ENCODE measurements at places on chromosomes 1 and 21.

DNA sequence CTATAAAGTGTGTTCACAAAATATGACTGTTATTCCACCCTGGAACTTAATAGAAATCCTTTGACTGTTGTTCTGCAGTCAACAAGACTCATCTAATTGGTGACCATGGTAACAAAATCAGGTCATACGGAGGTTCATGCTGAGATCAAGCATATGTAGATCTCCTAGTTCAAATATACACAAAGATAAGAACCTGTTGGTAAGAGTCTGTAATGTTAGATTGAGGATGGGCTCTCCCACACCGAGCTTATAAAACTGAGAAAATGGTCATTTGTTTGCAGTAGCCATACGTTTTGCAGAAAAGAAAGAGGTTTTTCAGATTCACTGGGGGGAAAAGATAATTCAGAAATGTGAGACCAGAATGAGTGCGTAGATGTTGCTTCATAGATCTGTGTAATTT is 468.1 kb downstream of the RPS6KC1 start:
- no peaks in the 10 kb centered on the region for H3K4me1 ChIP-seq
- H3K4me3 ChIP-seq = no peak overlapping the region
- no peak overlapping the region for H3K27ac ChIP-seq
- DNase-seq = no peak
- H3K36me3 ChIP-seq = no peaks in the 10 kb centered on the region
- H3K27me3 ChIP-seq = no peaks in the 10 kb centered on the region

DNA sequence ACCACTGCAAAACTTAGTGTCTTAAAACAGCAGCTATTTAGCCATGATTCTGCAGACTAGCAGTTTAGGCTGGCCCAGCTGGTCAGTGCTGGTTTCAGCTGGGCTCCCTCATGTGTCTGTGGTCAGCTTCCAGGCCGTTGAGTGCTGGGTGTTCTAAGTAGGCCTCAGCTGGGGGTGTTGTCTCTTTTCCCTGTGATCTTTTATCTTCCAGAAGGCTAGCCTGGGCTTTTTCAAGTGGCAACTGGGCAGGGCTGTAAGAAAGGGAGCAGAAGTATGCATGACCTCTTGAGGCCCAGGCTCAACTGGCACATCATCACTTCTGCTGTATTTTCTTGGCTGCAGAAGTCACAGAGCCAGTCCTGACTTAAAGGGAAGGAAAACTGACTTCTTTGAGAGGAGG is 136.1 kb downstream of the KIF26B start:
- no peak overlapping the region for H3K4me3 ChIP-seq
- H3K27ac ChIP-seq = no peak overlapping the region
- no peaks in the 10 kb centered on the region for H3K36me3 ChIP-seq

- no peaks in the 10 kb centered on the region for H3K27me3 ChIP-seq
- no peaks in the 10 kb centered on the region for H3K36me3 ChIP-seq
- H3K4me3 ChIP-seq = peak overlapping the region; percentile 1
- H3K4me1 ChIP-seq = peaks cover 96% of the 10 kb centered on the region
- H3K27ac ChIP-seq = peak overlapping the region; percentile 97
- DNase-seq = peak; percentile 88
Measured at GRCh38 chr1:225817611-225818061, 7.7 kb downstream of the EPHX1 start.

DNA sequence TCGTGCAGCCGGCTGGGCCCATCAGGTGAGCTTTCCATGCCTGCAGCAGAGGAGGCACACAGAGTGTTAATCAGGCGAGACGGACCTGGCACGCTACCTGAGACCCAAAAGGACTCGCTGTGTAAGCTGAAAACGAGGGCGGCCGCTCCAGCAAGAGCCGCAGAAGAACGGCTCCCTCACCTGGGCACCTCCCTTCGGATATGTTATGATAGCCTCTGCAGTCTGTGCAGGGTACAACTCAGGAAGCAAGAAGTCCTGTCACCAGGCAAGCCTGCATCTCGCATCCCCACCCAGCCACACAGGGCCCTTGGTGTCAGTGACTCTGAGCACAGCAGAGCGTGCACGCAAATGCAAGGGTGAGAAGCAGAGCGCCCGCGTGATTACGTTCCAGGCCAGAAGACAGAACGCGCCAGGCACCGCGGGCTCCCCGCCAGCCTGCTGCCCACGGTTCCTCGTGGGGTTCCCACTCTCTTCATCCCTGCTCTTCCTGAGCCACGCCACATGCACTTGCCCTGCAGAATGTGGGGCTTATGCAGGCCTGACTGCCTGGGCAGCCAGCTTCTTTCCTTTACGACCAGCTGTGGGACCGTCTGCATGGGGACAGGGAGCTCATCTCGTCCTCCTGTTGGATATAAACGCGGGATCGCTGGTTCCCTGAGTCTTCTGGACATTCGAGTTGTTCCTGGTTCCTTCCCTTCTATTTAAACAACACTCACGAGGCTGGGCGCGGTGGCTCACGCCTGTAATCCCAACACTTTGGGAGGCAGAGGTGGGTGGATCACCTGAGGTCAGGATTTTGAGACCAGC is 20.2 kb upstream of the LRRC47 start:
- no peak overlapping the region for H3K27ac ChIP-seq
- H3K27me3 ChIP-seq = no peaks in the 10 kb centered on the region
- no peaks in the 10 kb centered on the region for H3K4me1 ChIP-seq
- no peak overlapping the region for H3K4me3 ChIP-seq
- H3K36me3 ChIP-seq = peaks cover 6% of the 10 kb centered on the region
- no peak for DNase-seq

DNA sequence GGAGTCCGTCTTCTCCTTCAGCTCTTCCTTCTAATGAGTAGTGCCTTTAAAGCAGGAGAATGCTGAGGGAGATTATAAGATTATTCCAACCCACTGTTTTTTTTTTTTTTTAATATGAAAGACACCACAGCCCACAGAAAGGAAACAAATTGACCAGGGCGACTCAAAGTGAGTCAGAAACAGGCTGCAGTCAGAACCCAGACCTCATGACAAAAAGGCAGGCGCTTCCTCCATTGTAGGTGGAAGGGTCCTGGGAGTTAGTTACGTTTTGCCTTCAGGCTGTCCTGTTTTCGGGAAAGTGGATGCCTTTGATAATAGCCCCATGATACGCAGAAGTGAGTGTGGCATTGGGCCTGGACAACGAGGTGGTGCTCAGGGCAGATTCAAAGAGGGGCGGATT is 21.0 kb downstream of the PLXNA2 start:
- no peak for DNase-seq
- H3K36me3 ChIP-seq = no peaks in the 10 kb centered on the region
- peaks cover 73% of the 10 kb centered on the region for H3K4me1 ChIP-seq
- H3K27me3 ChIP-seq = no peaks in the 10 kb centered on the region

GRCh38 chr21:36166705-36167104 is 10.1 kb downstream of the DOP1B start:
- no peaks in the 10 kb centered on the region for H3K27me3 ChIP-seq
- no peak overlapping the region for H3K4me3 ChIP-seq
- H3K27ac ChIP-seq = no peak overlapping the region
- H3K36me3 ChIP-seq = no peaks in the 10 kb centered on the region

GRCh38 chr1:40300249-40300567 is 16.9 kb downstream of the COL9A2 start:
- no peaks in the 10 kb centered on the region for H3K4me1 ChIP-seq
- DNase-seq = no peak
- H3K27me3 ChIP-seq = no peaks in the 10 kb centered on the region
- H3K4me3 ChIP-seq = no peak overlapping the region

- H3K4me3 ChIP-seq = no peak overlapping the region
- no peaks in the 10 kb centered on the region for H3K36me3 ChIP-seq
- no peaks in the 10 kb centered on the region for H3K4me1 ChIP-seq
- H3K27me3 ChIP-seq = no peaks in the 10 kb centered on the region
- H3K27ac ChIP-seq = no peak overlapping the region
Measured at GRCh38 chr1:87766737-87767136, 438.1 kb downstream of the LMO4 start.

DNA sequence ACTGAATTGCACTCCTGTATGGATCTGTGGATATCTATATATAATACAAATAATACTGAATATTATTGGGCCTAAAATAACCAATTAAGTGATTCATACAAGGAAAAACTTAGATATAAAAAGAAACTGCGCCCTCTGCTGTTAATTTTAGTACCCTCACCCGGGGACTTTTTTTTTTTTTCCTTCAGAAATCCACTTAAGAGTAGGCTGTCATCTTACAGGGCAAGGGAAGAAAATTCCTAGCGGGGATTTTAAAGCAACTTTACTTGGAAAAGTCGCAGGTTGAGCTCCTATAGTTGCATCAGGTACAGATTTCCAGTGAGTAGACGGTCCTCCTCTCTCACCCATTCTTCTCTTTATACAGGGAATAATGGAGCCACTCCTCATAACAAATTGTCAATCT is 1.3 kb downstream of the NTNG1 start:
- DNase-seq = no peak
- H3K27ac ChIP-seq = no peak overlapping the region
- peak overlapping the region; percentile 55 for H3K4me3 ChIP-seq
- H3K36me3 ChIP-seq = no peaks in the 10 kb centered on the region

GRCh38 chr1:1373815-1374588 is 1.0 kb downstream of the AURKAIP1 start:
- H3K27me3 ChIP-seq = no peaks in the 10 kb centered on the region
- no peak for DNase-seq
- H3K27ac ChIP-seq = peak overlapping the region; percentile 92
- peaks cover 28% of the 10 kb centered on the region for H3K4me1 ChIP-seq
- peaks cover 11% of the 10 kb centered on the region for H3K36me3 ChIP-seq

DNA sequence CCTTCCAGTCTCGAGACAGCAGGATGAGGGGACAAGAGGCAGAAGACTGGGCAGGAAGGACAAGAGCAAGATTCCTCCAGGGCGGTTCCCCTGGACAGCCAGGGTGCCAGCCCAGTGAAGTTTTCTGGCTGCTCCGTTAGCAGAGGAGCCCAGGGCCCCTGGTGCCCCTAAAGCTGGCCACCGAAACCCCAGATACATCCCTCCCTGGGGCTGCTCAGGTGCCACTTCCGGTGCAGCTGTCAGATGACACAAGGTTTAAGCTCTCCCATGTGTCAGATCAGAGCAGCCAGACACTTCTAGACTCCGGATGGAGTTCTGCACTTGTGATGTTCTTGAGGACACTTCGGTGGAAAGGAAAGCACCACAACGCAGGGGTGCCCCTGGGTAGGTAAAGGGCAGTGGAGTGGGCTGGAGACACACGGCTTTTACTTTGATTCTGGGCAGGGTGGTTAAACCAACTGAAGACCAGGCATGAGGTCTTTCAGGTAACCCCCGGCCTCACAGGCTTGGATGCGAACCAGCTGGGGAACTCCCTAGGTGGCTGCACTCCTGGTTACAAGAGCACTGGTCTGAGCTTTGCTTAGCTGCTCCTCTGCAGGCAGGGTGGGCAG is 85.7 kb downstream of the ITPKB start:
- H3K4me3 ChIP-seq = no peak overlapping the region
- no peak overlapping the region for H3K27ac ChIP-seq
- H3K4me1 ChIP-seq = peaks cover 50% of the 10 kb centered on the region
- no peak for DNase-seq

- H3K4me3 ChIP-seq = no peak overlapping the region
- no peak for DNase-seq
- no peaks in the 10 kb centered on the region for H3K36me3 ChIP-seq
- H3K27ac ChIP-seq = peak overlapping the region; percentile 14
Measured at GRCh38 chr1:184330875-184331274, 56.0 kb upstream of the C1orf21 start.

- no peaks in the 10 kb centered on the region for H3K27me3 ChIP-seq
- no peaks in the 10 kb centered on the region for H3K36me3 ChIP-seq
- no peak overlapping the region for H3K27ac ChIP-seq
Measured at GRCh38 chr1:185568155-185569123, 165.8 kb upstream of the HMCN1 start.

DNA sequence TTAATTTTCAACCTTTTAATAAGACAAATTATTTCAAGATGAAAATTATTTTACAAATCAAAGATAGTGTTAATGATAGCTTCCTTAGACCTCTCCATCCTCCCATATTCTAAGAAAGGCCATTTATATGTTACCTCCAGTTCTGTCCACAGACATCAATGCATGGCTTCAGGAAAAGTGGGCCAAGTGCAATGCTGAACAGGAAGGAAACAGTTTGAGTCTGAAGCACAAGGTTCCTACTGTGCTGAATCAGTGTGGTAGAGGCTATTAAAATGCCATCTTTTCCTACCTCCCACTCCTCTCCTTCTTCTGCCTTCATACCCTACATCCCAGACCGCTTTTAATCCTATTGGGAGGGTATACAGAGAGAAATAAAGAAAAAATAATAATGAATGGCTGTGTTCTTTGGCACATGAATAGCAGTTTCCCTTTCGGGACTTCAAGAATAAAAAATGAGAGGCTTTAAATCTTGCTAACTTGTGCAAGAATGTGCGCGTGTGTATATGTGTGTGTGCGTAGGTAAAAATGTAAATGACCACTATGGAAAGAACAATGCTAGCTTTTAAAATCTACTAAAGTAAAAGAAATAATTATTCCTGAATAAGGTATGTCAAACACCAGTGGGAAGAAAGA is 62.6 kb upstream of the C1orf105 start:
- H3K36me3 ChIP-seq = no peaks in the 10 kb centered on the region
- peaks cover 14% of the 10 kb centered on the region for H3K4me1 ChIP-seq
- no peak overlapping the region for H3K4me3 ChIP-seq
- H3K27me3 ChIP-seq = no peaks in the 10 kb centered on the region
- H3K27ac ChIP-seq = peak overlapping the region; percentile 67

GRCh38 chr1:33377756-33378155 is 53.1 kb downstream of the PHC2 start:
- no peaks in the 10 kb centered on the region for H3K36me3 ChIP-seq
- H3K4me1 ChIP-seq = peaks cover 32% of the 10 kb centered on the region
- no peak overlapping the region for H3K27ac ChIP-seq
- H3K27me3 ChIP-seq = no peaks in the 10 kb centered on the region

GRCh38 chr1:242847390-242847993 is 323.0 kb upstream of the PLD5 start:
- no peak overlapping the region for H3K4me3 ChIP-seq
- H3K27ac ChIP-seq = no peak overlapping the region
- no peak for DNase-seq
- H3K4me1 ChIP-seq = no peaks in the 10 kb centered on the region
- no peaks in the 10 kb centered on the region for H3K36me3 ChIP-seq

GRCh38 chr1:89502042-89502441 is 22.6 kb upstream of the LRRC8B start:
- H3K4me1 ChIP-seq = no peaks in the 10 kb centered on the region
- H3K27me3 ChIP-seq = no peaks in the 10 kb centered on the region
- no peaks in the 10 kb centered on the region for H3K36me3 ChIP-seq
- no peak for DNase-seq

- no peaks in the 10 kb centered on the region for H3K27me3 ChIP-seq
- no peak overlapping the region for H3K4me3 ChIP-seq
- H3K27ac ChIP-seq = peak overlapping the region; percentile 63
- no peak for DNase-seq
- no peaks in the 10 kb centered on the region for H3K36me3 ChIP-seq
Measured at GRCh38 chr1:228341814-228342626, 64.6 kb downstream of the TRIM11 start.

DNA sequence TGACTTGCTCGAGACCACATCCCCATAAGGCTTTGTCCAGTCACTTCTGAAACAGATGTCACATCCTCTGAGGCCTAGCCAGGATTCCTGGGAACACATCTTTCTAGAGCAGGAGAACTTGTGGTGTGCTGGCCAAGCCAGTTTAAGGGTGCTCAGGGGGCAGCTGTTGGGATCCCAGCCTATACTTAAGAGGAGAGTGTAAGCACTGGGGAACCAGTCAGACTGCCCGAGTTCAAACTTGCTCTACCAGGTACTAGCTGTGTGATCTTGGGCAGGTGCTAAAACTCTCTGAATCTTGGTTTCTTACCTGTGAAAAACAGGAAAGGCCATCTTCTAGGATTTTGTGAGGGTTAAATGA is 15.6 kb upstream of the LY9 start:
- no peaks in the 10 kb centered on the region for H3K27me3 ChIP-seq
- no peak overlapping the region for H3K27ac ChIP-seq
- no peaks in the 10 kb centered on the region for H3K36me3 ChIP-seq
- H3K4me3 ChIP-seq = no peak overlapping the region
- H3K4me1 ChIP-seq = no peaks in the 10 kb centered on the region
